ENCODE measurements at places on chromosomes 3 and 15.

GRCh38 chr3:69848113-69848512 lies 108.8 kb downstream of the MITF start:
- DNase-seq = no peak

DNA sequence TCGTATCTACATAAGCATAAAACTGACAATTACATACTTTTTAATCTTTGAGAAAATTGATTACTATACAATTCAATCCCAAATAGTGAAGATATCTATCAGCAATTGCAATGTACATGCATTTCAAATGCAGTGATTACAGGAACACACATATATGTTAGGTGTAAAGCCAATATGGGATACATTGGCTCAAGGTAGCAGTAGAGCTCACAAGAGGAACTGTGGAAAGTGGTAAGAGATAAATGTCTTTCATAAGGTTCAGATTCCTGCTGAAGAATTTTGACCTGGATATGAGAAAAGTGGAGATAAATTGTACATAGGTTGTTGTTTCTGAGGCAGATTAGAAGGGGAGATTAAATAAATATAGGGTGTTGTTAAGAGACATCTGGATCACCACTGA lies 1280.5 kb downstream of the OTOL1 start:
- DNase-seq = no peak

DNA sequence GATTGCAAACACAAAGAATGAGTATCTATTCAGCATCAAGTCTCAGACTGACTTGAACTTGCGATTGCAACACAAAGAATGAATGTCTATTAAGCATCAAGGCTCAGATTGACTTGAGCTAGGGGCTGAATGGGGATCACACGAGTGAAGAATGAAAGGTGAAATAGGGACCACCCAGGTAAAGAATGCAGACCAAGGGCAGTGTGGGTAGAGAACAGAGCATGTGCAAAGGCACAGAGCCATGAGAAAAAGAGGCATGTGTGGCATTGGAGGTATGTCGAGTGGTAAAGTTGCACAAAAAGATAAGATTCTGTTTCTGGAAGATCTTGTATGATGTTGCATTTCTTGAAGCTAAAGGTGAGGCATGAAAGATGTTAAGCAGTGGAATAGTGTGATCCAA lies 119.4 kb upstream of the GPR149 start:
- no peak for DNase-seq

- DNase-seq = no peak
Observed at GRCh38 chr3:179447251-179447650, 4.0 kb downstream of the GNB4 start.

- DNase-seq = no peak
Observed at GRCh38 chr3:189630767-189631372, 319 bp upstream of the TP63 start.

Data from cortex of kidney (tissue), 1 donor.